ENCODE measurements at places on chromosomes 6 and 20. TPM values are rescaled to one million over a fixed set of nuclear protein-coding genes. Genes with fewer than 3 reads are reported as not detected.

GRCh38 chr6:33029328-33030184, 20.2 kb upstream of the HLA-DOA start:
- no peaks in the 10 kb centered on the region for H3K36me3 ChIP-seq
- DNase-seq: no peak
- no peaks in the 10 kb centered on the region for H3K4me1 ChIP-seq
- H3K4me3 ChIP-seq: no peak overlapping the region
- H3K27ac ChIP-seq: no peak overlapping the region
- H3K27me3 ChIP-seq: peaks cover 84% of the 10 kb centered on the region

- no peaks in the 10 kb centered on the region for H3K4me1 ChIP-seq
- H3K27me3 ChIP-seq: no peaks in the 10 kb centered on the region
- H3K4me3 ChIP-seq: no peak overlapping the region
- H3K27ac ChIP-seq: no peak overlapping the region
Observed at GRCh38 chr6:147756891-147757290, 248.4 kb downstream of the SAMD5 start.

Gene CD24
- total RNA-seq: 352 TPM

Gene MAP7
- 1.4 TPM for total RNA-seq
